ENCODE measurements at places on chromosomes 7 and 10.
A peak's percentile ranks its signal among the peaks of the same experiment; 100 is the strongest.

DNA sequence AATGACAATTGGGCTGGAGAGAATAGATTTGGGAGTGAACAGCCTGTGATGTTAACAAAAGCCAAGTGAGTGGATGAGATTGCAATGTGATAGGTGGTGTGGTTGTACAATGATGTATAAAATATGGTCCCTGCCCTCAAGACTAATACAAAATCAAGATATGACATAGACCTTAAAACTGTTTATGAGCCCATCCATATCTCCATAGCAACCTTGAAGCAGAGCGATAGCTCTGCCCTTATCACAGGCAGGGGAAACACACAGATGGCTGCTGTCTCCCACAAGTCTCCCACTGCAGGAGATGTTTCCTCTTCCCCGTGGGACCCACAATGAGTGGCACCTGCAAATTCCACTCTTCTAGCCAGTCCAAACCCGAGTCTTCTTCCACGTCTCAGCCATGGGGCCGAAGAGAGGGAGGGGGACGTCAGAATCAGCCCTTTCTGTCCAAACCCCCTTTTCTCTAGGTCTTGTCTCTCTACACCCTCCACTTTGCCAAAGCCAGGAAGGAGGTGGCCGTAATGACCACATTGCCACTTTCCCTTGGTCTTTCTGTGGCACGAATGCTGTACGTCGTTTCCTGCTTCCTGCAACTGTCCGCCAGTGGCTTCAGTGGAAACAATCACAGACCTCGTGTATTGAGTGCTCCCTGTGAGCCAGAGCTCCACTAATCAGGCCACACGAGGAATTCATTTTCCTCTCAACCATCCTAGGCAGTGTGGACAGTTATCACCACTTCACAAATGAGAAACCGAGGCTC, 7.5 kb upstream of the TBXAS1 start:
- DNase-seq = no peak

GRCh38 chr7:84389242-84389641, 194.7 kb upstream of the SEMA3A start:
- no peak for DNase-seq

- no peak for DNase-seq
Observed at GRCh38 chr7:91651986-91652385, 228.5 kb downstream of the MTERF1 start.

DNA sequence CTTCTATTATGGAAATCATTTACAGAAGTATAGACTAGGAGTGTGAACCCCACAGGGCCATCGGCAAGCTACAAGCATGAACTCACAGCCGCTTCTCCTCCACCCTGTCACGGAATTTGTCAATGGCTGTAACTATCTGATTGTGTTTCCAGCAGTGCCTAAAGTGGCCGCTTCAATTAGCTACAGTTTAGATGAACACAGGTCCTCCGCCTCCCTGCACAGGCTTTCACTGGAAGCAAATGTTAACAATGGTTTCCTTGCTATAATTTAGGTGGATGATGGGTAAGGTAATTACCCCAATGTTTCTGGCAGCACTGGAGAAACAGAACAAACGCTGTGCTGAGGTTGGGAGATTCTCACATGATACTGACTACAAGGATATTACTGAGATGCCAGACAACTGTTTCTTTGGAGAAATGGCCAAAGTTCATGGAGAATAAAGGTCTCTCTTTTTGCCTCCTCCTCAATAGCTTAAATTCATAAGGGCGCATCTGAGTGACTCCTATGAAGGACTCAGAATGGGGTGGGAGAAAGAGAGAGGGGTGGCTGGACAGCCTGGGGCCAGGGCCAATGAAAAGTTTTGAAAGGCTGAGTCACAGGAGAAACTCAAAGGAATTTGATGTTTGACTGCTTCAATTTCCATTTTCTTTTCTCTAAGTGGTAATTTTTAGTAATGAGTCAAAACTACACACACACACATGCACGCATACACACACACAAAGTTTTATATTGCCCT, 78.9 kb downstream of the SVIL start:
- DNase-seq = no peak

DNA sequence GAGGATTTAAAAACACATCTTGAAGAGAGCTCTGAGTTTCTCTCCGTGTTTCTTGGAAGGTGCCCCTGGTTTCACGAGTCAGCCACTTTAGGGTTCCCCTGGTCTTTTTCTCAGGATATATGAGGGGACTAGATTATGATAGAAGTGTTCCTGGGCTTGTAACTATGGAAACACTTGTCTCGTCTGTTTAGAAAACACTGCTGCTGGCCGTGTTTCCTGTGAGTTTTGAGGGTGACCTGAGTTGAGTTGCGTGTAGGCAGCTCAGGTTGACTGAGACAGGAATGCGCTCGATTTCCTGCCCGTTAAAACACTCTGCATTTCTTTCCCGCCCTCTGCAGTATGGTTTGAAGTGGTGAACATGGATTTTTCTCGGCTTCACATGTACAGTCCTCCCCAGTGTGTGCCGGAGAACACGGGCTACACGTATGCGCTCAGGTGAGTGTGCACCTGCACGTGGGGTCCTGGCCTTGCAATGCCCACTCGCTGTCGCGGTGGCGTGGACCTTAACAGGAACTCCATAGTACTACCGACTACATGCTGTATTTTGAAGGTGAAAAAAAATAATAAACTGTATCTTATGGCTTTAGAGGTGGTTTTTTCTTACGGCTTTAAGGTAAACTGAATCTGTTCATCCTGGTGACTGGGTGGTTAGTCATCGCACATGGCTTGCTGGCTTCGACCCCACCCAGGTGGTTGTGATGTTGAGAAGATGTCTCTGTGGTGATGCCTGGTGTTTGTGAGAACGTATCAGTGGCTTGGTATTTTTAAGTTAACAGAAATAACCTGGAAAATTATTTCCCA, at the start of gene SUN1:
SUN1 (plus strand) TSS at position 310 of the 801 bp plus-strand sequence; CDS start at position 359, 49 bp downstream.
- peak; percentile 80 for DNase-seq

DNA sequence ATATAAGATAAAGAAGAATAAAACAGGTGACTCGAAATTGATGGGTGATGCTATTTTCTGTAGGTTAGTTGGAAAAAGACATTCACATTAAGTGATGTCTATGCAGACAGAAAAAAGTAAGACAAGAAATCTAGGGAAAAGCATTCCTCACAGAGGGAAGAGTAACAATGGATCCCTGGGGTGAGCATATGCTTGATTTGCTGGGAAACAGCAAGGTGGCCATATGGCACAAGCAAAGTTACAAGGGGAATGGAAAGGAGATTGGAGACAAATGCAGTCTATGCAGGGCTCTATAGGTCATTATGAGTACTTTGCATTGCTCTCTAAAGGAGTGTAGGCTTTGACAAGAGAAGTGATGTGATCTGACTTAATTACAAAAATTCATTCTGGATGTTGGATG, 90.9 kb upstream of the ZNF804B start:
- no peak for DNase-seq

GRCh38 chr10:125130916-125131315, 29.4 kb downstream of the CTBP2 start:
- DNase-seq = no peak

DNA sequence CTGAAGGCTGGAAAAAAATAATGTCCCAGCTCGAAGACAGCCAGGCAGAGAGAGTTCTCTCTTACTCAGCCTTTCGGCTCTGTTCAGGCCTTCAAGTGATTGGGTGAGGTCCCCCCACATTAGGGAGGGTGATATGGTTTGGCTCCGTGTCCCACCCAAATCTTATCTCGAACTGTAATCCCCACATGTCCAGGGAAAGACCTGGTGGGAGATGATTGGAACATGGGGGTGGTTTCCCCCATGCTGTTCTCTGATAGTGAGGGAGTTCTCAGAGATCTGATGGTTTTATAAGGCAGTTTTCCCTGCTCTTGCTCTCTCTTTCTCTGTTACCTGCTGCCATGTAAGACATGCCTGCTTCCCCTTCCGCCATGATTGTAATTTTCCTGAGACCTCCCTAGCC, 36.6 kb upstream of the LEP start:
- DNase-seq = no peak

- DNase-seq = peak; percentile 11
Observed at GRCh38 chr7:93890041-93890463, 501 bp downstream of the TFPI2 start.

GRCh38 chr10:127578961-127579305, 29.8 kb downstream of the NPS start:
- DNase-seq = no peak

GRCh38 chr10:88299787-88300186, 283.3 kb downstream of the RNLS start:
- no peak for DNase-seq

- DNase-seq = no peak
Observed at GRCh38 chr7:155996718-155997280, 184.5 kb upstream of the SHH start.
